ENCODE measurements at places on chromosomes 6 and 20.

GRCh38 chr6:40253420-40253819 lies 319.2 kb upstream of the MOCS1 start:
- DNase-seq = no peak

GRCh38 chr20:23656372-23656771 lies 18.6 kb upstream of the CST3 start:
- no peak for DNase-seq

DNA sequence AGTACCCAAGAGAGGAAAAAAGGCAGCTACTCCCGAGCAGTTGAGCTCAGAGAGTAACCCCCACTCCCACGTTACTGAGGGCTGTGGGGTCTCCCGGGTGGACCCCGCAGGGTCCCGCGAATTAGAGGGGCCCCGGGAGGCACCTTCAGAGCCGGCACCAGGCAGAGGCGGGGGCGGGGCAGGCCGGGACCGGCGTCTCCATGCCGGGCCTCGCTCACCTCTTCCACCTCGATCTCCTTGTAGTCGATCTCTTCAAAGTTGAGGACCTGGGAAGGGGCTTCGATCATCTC lies 381 bp downstream of the MAP3K7 start:
- no peak for DNase-seq

DNA sequence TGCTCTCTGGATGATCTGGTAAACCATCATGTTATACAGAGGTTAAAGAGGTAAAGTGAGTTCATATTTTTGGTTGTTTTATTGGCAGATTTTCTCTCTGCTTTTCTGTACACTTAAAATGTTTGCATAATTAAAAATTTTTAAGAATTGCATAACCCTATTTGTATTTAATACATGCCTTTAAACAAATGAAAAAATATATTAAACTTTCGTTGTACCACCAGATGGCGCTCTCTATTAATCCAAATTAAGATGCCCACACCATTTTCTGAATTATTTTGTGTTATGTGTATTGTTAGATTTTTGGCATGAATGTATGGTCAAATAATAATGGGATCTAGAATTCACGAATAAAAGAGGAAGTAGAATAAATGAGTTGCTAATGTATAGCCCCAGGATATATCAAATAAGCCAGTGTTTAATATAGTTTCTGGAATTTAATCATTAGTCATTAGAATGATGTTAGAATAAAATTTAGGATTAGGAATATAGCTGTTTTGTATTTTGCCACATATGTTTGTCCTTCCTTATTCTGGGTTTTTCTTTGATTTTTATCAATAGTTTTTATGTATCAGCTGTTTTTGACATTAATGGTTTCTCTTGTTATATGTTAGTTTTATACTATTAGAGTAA lies 38.9 kb downstream of the SMAP1 start:
- peak; percentile 57 for DNase-seq

GRCh38 chr6:146950351-146950835 lies 253.8 kb upstream of the STXBP5 start:
- DNase-seq = no peak

GRCh38 chr6:84635081-84635761 lies 129.2 kb downstream of the TBX18 start:
- no peak for DNase-seq

- no peak for DNase-seq
Measured at GRCh38 chr6:18306977-18307376, 42.6 kb upstream of the DEK start.

DNA sequence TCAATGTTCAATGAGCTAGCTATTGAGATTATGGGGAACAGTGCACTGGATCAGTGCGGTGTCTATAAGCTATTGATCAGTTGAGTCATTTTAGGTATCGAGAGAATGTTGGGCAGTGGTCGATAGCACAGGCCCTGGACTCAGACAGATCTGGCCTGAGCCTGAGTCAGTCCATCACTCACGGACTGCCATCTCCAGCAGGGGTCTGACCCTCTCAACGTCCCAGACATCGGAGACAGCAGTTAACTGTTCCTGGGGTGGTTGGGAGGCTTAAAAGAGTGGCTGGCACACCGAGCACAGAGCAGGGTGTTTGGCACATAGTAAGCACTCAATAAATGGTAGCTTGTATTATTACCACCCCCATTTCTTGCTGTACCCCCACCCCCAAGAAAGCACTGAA lies 9.3 kb downstream of the EYA2 start:
- no peak for DNase-seq

DNA sequence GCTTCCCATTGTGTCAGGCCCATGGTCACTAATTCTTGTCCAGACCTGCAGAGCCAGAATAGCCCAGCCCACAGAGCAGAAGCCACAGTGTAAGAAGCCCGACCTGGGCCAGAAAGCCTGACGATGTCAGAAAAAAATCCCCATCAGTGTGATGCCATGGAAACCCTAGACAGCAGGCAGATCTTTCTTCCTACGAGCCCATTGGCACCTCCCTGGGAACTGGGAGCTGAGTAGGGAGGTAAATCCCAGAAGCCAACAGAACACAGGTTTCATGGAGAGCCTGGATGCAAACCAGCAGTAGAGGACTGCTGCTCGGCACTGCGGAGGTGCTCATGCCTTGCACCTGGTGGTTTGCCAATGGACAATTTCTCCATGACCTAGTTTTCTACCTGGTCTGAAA lies 82.2 kb upstream of the SLC22A16 start:
- no peak for DNase-seq

GRCh38 chr6:150409576-150410066 lies 40.8 kb downstream of the IYD start:
- DNase-seq = peak; percentile 7

- DNase-seq = no peak
Measured at GRCh38 chr6:167993169-167993568, 4.3 kb upstream of the KIF25 start.

- DNase-seq = no peak
Measured at GRCh38 chr6:62013719-62014118, 272.3 kb downstream of the KHDRBS2 start.

- no peak for DNase-seq
Measured at GRCh38 chr20:10508060-10508459, 73.0 kb downstream of the SLX4IP start.

- no peak for DNase-seq
Measured at GRCh38 chr20:44752099-44752931, 6.7 kb downstream of the KCNK15 start.

GRCh38 chr6:490251-491037 lies 98.9 kb downstream of the IRF4 start:
- DNase-seq = no peak

- DNase-seq = no peak
Measured at GRCh38 chr20:15248618-15249395, 911.4 kb upstream of the FLRT3 start.

GRCh38 chr6:106520711-106521401 lies 108.4 kb downstream of the RTN4IP1 start:
- no peak for DNase-seq

- DNase-seq = no peak
Measured at GRCh38 chr6:89553431-89553830, 85.1 kb downstream of the LYRM2 start.

DNA sequence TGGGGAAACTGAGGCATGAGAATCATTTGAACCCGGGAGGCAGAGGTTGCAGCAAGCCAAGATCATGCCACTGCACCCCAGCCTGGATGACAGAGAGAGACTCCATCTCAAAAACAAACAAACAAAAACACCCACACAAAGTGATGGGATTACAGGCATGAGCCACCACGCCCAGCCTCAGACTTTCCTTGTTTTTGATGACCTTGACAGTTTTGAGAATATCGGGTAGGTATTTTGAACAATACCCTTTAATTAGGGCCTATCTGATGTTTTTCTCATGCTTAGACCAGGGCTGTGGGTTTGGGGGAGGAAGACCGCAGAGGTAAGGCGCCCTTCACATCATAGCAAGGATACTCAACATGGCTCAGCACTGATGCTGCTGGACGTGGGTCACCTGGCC lies 63.4 kb downstream of the ADNP start:
- DNase-seq = no peak

DNA sequence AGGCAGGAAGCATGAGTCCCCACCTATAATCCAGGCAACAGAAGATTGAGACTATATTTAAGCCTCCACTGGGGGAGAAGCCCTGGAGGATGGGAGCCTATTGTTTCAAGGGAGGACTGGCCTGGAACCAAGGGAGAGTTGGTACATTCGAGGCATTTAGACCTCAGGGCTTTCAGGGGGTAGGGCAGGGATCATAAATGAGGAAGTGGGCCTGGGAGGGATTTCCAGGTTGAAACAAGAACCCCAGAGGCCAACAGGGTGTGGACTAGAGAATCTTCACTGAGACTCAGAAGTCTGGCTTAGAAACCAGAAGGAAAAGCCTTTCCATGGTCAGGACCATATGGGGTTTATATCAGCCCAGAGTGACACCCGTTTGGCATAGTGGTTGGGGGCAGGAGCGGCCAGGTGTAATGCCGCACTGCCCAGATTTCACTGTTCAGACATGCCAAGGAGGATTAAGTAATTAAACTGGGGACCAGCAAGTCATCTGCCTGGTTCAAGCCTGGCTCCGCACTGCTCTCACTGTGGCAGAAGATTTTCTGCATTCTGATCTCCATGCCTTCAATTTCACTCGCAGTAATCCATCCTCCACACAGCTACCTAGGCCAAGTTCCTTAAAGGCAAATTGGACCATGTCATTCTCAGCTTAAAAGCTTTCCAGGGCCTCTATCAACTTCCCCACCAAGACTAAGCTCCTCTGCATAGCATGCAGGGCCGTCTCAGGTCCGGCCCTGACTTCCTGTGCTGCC lies 17.8 kb downstream of the LRFN2 start:
- no peak for DNase-seq

GRCh38 chr6:51949526-51949925 lies 137.9 kb downstream of the PKHD1 start:
- no peak for DNase-seq

DNA sequence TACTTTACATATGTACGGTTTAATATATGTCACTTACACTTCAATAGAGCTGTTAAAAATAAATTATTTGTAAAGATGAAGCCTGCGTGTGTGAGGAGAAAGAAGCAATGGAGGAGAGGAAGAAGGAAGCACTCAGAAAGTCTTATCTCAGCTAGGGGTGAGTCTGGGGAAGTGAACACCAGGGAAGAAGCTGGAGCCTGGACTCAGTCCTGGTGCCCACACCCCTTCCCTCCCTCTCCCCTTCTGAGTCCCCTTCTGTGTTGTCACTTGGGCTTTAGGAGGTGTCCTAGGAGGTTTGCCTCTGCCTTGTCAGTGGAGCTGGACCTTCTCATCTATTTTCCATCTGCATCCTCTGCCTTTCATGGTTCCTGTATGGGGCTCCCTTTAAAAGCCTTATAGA lies 1.9 kb downstream of the SIRPB2 start:
- DNase-seq = no peak

DNA sequence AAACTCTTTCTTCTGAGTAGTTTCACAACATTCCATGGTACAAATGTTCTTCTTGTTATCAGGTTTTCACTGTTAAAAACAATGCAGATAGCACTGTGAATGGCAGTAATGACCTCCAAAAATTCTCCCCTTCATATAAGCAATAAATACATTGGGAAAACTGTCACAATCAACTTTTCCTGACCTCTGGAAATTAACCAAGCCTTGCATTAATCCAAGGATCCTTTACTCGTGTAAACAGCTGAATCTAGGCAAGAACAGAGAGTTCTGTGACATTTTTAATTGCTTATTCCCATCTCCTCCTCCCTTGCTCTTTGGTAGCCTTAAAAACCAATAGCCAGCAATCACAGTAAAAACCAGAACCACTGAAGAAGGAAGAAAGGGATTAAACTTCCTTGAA lies 37.8 kb downstream of the FOXQ1 start:
- no peak for DNase-seq

DNA sequence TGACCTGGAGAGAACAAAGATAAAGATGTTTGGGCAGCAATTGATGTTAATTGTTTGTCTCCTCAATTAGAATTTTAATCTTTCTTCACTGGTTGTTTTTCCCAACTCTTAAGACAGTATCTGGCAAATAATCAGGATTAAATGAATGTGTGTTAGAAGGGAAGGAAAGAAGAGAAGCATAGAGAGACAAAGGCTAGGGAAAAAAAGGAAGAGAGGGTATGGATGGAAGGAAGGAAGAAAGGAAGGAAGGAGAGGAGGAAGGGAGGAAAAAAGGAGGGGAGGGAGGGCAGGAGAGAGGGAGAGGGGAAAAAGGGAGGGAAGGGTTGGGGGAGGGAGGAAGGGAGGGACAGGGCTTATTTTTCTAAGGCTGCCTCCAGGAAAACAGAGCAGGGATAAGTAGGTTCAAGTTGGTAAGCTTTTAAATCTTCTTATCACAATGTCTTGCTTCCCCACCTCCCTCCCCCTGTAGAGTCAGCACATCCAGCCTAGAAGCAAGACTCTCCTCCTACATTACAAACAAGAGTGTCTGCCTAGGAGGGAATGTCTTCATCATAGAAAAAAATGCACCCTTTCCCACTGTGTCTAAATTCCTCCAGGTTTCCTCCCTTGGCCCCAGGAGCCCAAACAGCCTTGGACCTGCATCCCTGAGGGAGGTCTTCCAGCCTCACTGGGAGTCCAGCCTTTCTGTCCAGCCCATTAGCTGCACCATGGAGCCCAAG lies 447.8 kb upstream of the JARID2 start:
- no peak for DNase-seq

GRCh38 chr20:1809131-1809572 lies 86.1 kb upstream of the SIRPA start:
- DNase-seq = no peak

DNA sequence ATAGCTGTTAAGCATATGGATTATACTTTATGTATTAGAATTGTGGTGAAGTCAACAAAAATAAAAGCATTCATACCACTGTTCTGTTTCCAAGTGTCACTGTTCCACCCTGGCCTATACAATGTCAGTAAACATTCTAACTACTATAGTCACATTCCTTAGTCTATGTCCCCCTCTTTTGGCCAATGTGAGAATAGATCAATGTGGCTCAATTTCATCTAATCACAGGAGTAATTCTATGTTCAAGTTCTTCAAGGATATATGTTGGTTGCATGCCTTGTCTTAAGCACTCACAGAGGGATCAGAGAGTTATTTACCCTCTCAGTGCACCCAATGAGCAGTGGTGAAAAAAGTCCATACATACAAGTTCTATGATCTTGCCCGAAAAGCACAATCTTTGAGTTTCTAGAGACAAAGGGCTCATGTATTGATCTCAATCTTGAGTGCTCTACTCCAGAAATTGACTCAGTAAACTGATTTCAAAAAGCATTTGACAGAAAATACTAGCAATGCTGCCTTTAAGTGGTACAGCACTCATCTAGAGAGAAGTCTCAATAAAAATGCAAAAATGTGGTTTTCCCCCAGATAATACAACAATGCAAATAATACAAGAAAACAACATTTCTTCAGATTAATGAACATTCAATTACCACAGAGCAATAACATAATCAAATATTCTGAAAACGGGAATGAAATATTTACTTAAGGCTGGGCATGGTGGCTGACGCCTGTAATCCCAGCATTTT lies 16.5 kb downstream of the SMLR1 start:
- peak; percentile 30 for DNase-seq

- DNase-seq = no peak
Measured at GRCh38 chr20:10625641-10626040, 48.2 kb downstream of the JAG1 start.

DNA sequence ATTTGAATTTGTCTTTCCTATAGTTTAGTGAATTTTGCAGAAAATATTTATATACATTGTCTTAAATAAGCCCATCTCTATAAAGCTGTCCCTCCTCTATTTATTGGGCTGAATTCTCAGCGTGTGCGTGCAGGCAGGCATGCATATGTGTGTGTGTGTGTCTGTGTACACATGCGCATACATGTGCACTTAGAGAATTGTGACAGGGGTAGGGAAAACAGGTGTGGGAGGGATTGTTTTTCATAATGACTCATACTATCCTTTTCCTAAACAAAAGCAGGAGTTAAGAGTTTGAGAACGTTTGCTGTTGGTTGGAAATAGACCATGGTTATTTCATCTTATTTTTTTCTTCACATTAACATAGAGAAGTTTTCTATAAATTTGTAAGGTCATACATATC lies 43.4 kb upstream of the FABP7 start:
- no peak for DNase-seq
